ENCODE measurements at places on chromosomes 16 and 17.

DNA sequence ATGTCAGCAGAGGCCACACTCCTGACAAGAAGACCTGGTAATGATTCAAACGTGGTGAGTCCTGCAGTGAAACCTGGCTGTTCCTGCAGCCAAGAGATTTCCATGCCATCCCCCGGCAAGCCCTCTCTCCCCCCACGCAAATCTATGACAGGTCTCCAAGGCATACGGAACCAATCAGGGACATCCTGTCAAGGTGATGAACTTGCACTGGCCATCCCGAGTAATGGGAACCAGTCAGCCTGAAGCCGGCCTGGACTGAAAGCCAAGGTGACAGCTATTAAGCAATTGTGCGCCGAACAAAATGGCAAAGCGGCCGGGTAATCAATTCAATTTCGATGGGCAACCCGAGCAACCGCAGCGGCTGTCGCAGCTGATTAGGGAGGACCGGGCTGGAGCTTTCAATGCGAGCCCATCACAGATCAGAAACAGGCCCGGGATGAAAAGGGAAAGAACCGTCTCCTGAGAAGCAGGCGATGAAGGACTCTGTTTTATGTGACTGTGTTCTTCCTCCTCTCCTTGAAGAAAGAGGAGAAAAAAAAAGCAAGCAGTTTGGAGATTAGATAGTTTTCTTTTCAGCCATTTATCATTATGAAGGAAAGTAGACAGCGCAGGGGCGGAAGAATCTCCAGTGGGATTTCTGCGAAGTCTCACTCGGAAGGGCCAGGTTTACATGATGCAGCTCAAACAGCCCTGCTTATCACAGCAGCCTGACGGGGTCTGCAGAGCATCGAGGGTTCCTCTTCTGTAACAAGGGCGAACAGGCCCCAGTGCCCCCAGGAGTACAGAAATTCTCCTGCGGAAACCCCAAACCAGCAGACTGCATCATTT lies 35.2 kb downstream of the TBX4 start:
- DNase-seq = no peak

DNA sequence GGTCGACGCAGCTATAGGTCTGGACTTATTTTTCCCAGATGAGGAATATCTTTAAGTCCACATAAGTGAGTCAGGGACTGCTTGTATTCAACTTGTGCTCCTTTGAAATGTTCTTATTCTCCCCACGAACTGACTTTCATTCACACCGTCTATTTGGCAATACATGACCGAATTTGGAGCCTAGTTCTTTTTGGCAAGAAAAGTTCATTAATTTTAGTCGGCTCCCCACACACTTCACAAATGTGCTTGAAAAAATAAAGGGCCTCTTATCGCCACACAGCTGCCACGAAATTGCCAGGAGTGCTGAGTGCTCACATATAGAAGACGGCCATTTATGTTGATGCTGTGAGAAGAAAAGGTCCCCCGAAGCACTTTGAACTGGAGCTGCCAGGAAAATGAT lies 152.6 kb downstream of the PRKCA start:
- no peak for DNase-seq

DNA sequence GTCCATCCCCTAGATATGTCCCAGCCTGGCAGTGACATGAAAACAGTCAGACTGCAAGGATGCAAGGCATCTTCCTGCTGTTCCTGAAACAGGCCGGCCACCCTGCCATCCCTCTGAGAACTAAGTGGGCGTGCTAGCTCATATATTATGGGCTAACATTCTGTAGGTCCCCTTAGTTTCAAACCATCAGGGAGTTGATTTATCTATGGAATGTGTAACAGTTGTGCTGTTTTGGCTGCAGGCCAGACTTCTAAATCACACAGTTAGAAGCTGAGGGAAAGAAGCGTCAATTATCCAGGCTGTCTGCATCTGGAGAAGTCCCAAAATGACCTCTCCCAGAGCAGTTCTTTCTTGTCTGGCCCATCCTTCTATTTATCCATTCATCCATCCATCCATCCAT lies 102.7 kb upstream of the DNAH9 start:
- DNase-seq = no peak

- DNase-seq = no peak
Measured at GRCh38 chr17:55898195-55898594, 147.3 kb downstream of the PCTP start.

DNA sequence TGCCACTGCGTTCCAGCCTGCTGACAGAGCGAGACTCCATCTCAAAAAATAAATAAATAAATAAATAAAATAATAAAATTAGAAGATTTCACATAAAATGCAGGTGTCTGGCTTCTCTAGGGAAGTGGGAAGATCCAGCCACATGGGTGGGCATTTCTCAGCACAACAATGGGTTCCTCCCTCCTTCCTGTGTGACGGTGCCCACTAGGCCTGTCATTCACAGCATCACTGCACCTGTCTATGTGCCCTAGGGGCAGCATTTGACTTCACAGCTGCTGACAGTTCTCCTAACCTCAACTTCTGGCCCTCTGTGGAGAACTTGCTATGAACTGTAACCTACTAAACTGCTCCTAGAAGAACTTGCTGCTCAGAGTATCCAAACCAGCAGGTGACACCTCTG lies 3.0 kb downstream of the ABHD15 start:
- DNase-seq = no peak

DNA sequence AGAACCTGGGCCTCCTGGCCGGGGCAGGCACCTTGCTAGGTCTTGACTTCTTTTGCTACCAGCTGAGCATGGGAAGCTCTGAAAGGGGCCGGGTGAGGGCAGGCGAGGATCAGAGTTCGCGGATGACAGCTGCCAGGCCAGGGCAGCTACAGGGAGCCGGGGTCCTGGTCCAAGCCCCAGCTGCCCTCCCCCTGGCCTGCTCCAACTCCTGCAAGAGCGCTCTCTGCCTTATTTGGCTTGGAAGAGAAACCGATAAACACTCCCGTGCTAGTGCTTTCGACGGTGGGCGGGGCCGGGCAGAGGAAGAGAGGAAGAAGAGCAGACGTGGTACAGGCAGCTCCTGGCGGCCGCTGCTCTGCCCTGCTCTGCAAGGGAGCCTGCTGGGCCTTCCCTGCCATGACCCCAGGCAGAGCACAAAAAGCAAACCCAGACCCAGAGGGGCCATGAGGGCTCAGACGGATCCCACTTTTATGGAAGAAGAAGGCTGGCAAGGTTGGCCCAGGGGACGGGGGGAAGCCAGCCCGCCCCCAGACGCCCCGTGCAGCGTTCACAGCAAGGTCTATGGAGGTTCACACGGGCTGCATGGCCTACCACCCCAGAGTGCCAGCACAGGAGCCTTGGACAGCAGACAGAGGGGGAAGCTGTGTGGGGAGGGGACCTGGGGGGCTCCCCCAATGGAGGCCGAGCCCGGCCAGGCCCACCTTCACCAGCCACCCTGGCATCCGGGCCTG lies 25.6 kb downstream of the PIEZO1 start:
- DNase-seq = no peak

DNA sequence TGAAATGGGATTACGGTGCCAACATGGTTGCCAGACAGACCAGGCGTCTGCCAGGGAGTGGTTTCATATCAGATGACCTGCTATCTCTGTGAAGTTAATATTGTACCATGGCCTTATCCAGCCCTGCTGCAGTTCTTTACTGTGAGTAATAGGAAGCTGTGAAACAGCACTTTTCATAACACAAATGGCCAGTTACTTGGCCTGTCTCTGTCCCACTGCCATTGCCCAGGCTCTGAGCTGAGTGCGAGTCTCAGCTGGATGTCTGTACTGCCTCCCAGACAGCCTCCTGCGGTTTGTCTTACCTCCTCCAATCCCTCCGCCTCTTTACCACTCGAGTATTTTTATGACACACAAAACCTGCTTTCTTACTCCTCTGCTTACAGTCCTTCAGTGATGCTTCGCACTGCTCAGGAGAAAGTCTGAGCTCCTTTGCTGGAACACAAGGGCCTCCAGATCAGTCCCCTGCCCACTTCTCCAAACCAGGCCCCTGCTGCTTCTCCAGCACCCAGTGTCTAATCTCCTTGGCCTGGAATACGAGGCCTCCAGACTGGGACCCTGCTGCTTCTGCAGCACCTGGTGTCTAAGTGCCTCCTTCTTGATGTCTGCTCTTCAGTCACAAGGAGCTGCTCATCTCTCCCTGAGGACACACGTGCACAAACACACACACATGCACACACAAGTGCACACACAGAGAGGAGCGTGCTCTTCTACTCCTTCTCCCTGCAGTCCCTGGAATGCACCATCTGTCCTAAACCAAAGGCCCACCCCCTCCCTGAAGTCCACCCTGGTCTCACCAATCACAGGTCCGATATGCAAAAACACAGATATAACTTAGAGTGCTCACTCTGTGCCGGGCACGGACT lies 17.1 kb upstream of the RHOT1 start:
- no peak for DNase-seq

- no peak for DNase-seq
Measured at GRCh38 chr17:80772906-80773242, 218.8 kb upstream of the CHMP6 start.

DNA sequence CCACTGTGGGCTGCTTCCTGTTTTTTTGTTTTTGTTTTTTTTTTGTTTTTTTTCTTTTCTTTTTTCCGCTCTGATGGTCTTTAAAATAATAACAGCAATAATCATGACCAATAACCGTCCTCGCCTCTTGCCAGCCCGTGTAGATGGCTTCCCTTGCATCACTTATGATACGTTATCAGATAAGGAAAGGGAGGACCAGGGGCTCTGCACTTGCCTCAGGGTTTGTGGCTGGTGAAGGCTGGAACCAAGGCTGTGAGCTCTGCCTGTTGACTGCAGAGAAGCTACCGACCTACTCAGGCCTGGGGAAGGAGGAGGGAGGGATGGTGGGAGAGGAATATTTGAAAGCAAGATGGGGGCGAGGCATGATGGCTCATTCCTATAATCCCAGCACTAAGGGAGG lies 114.0 kb upstream of the SDK2 start:
- DNase-seq = no peak

DNA sequence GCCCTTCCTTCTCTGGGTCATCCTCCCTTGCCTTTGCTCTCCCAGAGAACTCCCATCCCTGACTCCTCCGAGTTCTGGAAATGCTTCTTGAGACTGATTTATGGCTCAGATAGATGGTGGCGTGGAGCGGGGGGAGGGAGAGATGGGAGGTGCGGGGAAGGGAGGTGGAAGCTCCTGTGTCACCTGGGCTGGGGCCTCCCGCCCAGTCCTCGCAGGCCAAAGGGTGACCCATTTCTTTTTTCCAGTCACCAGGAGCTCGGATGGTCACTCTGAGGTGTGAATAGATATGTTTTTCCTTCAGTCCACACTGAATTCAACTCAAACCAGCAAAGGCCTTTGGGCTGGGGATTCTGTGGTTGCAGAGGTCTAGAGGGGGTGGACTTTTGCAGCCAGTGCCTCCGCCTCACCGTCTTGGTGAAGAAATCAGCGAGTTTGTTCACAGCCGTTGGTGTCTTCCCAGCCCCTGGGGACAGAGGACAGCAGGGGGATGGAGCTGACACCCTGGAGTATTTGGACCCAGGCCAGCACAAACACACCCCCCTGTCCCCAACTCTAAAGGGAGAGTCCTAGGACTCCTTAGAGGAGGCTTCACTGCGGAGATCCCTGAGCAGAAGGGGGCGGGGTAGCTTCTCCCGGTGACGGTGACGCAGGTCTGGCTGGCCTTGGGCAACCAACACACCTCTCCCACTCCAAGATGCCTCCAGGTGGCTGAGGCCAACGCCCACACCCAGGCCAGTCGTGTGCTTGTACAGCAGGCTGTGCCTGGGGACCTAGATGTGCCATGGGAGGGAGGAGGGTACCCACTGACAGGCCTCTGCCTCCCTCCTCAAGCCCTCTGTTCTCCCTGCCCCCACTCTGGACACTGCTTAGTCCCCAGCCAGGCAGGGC lies 80.6 kb downstream of the AMFR start:
- no peak for DNase-seq

GRCh38 chr17:14302091-14302430 lies 1.2 kb downstream of the HS3ST3B1 start:
- DNase-seq = no peak

- no peak for DNase-seq
Measured at GRCh38 chr17:45709728-45710288, 74.3 kb upstream of the CRHR1 start.

- DNase-seq = no peak
Measured at GRCh38 chr17:40499551-40500189, 1.8 kb downstream of the TNS4 start.
